Left lung (tissue), 14 donors: ENCODE measurements at places on chromosomes 4 and X. TPM values are rescaled to one million over a fixed set of nuclear protein-coding genes. Genes with fewer than 3 reads are reported as not detected.

Gene MSX1
- polyA plus RNA-seq: 1.2 TPM

DNA sequence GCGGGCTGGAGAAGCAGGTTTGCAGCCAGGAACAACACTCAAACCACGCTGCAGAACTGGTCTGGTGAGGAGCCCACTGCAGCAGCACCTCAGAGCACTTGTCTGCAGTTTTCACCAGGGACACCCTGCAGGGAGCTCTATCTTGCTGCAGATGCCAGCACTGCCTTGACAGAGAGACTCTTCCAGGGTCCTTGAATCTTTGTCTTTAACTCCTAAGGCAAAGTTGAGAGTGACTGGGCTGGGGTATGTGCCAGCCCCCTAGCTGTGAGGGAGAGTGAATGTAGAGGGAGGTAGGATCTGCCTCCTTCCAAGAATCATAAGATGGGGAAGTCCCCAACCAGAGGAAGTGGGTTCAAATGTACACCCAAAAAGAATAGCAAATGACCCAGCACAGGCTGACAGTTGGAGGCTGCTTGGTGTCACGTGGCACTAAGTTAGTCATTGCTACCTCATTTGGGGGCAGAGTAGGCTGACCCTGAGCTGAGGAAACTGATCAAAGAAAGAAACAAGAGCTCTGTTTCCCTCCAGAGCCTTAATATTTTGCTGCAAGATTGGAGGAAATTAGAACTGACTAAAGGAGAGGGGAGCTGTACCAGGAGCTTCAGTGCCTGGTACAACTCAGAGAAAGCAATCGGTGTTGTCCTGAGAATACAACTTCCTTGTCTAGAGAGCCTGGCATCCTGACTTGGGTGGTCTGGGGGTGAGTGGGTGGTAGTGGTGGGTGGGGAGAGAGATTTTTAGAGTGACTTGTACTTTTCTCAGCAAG, 28.2 kb upstream of the HUWE1 start:
- peak; percentile 35 for DNase-seq

DNA sequence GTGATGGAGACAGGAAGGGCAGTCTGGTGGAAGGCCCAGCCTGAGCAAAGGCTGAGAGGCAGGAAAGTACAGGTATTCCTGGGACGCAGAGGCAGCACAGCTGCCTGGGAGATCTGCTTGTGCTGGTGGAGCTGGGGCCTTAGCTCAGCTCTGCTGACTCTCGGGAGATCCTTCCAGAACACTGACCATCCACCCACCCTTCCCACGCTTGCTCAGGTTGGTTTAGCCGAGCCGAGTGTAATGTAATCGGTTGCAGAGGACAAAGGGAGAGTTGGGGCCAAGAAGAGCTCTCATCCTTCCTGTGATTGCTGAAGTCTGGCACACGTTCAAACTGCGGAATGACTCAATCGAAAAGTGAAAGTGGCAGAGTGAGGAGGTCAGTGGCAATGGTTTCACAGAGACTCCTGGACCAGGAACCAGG, 43.1 kb upstream of the GPR78 start:
- peak; percentile 16 for DNase-seq

Gene WNK3
- polyA plus RNA-seq: 5.5 TPM

- no peak for DNase-seq
These were observed 34.3 kb upstream of the PPP2R2C start for GRCh38 chr4:6506616-6507140.

DNA sequence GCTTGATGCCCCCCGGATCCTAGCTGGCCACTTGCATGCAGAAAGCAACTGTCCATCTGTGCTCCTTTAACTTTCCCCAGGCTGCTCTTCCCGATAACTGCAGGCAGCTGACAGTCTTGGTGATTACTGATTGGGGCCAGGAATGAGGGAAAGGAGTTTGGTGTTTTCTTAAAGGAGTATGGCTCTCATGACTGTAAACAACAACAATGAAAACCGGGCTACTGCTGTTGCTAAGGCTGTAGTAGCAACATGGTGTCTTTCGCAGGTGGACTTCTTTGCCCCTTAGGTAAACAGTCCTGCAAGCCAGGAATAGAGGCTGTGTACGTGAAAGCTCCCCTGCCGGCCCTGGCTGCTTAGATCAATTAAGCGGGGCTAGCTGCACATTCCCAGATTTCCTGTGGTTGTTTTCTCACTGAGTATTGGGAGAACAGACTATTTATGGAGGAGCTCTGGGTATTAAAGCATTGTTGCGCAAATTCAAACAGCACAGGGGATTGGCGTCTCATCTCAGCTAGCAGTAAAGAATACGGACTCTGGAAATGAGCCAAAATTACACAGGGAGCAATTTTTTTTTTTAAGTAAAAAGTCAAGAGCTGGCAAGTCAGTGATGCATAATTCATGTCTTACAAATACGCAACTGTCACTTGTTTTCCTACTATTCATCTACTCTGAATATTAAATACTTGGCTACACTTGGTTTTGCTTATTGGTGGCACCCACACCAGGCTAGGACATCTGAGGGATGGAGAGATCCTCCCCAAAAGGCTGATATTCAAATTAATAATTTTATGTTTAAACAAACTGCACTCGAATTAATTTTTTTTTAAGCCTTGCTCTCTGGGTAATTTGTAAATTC, 61.6 kb upstream of the NAP1L5 start:
- peak; percentile 72 for DNase-seq

Gene IDUA
- polyA plus RNA-seq: 10.1 TPM

DNA sequence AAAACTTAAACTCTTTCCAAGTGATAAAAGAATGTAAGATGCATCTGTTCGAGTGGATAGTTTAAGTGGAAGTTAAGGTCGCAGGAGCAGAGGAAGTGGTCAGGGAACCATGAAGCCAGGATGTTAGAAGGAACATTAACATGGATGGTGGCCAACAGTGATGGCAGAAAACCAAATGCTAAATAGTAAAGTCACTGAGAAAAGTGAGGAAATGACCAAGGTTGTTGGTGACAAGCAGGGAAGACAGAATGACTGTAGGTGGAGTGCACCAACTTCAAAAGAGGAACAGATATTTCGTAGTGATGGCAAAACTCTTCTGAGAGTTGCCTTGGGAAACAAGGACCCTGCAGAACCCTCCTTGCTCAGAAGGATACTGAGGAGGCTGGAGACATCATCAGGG, 226.2 kb downstream of the PALLD start:
- DNase-seq: no peak

Gene EVC
- 36.2 TPM for polyA plus RNA-seq

DNA sequence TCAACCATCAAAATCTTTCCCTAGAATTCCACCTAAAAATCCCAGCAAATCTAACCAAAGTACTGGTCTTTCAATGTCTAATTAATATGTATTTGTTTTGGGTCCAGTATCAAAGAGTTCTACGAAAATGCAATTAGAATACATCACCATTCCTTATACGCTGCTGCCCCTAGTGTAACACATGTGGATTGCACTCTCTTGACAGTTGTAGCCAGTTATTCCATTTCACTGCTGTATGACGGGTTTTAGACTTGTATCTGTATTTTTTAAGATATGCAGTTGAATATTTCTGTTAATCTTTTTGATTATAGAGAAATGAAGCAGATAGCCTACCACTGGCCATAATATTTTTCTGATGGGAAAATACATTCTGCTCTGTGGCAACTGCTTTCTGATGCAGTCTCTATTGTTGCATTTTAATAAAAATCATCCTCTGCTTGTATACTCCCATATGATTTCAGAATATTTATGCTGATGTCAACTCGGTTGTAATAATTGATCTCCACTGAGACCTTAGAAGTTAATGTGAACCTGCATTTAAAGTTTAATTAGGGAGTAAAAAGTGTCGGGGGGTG, 17.1 kb upstream of the PAGE2B start:
- DNase-seq: peak; percentile 38

- no peak for DNase-seq
These were observed 275.4 kb downstream of the SHOX start for GRCh38 chrX:905848-906566.

- DNase-seq: peak; percentile 21
These were observed 152.6 kb downstream of the GASK1B start for GRCh38 chr4:158020176-158020575.

Gene TMEM271
- not detected for polyA plus RNA-seq

GRCh38 chr4:140213116-140213515, 59.1 kb upstream of the MAML3 start:
- DNase-seq: no peak

Gene MTTP
- 1.2 TPM for polyA plus RNA-seq

DNA sequence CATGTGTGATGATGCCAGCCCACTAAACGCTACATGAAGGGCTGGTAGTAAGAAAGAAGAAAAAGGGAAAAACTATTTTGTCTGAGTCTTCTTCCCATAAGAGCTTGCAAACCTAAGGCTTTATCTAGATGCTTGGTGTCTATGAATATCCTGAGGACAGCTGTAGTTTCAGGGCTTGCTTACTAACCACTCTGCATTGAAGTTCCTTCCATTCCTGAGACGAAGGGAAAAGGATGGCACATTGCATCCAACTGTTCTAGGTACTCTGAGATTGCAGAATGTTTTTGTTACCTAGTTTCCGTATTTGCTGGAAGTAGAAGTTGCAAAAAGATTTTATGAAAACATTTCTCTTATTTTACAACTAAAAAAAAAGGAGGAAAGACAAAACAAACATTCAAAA, 544.6 kb downstream of the IL15 start:
- no peak for DNase-seq

DNA sequence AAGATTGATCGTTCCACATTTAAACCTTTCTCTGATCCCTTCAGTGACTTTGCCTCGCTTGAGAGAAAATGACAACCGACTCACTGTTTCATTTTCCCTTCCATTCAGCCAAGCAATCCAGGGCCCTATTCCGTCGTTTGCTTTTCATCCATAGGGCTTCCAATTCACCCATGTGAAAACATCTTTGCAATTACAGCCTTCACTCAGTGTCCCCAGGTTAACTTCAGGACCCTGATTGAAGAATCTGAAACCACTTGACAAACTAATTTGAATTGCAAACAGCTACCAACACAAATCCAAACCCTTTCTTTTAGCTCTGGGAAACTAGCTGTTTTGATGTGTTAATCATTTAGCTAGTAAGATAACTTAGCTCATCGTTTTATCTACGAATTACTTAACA, 120.2 kb upstream of the FAM9C start:
- no peak for DNase-seq

GRCh38 chr4:96149894-96150293, 310.0 kb downstream of the PDHA2 start:
- DNase-seq: no peak

GRCh38 chr4:11424000-11424399, 4.7 kb downstream of the HS3ST1 start:
- no peak for DNase-seq

DNA sequence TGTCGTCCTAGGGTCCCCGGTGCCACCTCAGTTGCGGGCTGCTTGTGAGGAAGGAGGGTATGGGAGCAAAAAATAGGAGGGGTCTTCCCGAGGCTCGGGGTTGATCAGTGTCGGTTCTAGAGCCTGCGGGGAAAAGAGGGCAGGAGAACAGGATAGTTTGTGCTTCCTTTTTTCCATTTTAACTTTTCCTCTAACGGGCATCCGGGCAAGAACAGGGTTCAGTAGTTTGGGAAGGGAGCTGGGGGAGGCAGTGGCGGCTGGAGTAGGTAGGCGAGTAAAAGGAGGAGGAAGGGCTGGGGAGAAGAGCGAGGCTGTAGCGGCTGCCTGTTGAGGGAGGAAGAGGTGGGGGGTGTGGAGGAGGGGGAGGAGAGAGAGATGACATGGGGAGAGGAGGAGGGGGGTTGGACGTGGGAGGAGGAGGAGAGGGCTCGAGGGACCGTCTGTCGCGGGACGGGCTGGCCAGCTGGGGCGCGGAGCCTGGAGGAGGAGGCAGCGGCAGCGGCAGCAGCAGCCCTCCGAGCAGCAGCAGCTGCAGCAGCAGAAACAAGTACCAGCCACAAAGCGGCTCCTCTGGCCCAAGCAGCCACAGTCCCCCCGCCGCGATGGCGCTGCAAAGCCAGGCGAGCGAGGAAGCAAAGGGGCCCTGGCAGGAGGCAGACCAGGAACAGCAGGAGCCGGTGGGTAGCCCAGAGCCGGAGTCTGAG, at the start of gene SLC16A2:
Gene SLC16A2, plus strand, starts transcription at position 458 of the 704 bp plus-strand sequence. Its CDS starts 145 bp downstream, at position 603.
- peak; percentile 80 for DNase-seq

Gene BBS12
- polyA plus RNA-seq: 5.4 TPM

GRCh38 chr4:23937173-23937572, 47.3 kb upstream of the PPARGC1A start:
- DNase-seq: no peak

Gene TREX2
- 0.67 TPM for polyA plus RNA-seq

- no peak for DNase-seq
These were observed 1948.4 kb upstream of the IGFBP7 start for GRCh38 chr4:59058543-59058942.

- DNase-seq: no peak
These were observed 1.1 kb downstream of the MSL3 start for GRCh38 chrX:11759172-11759460.

DNA sequence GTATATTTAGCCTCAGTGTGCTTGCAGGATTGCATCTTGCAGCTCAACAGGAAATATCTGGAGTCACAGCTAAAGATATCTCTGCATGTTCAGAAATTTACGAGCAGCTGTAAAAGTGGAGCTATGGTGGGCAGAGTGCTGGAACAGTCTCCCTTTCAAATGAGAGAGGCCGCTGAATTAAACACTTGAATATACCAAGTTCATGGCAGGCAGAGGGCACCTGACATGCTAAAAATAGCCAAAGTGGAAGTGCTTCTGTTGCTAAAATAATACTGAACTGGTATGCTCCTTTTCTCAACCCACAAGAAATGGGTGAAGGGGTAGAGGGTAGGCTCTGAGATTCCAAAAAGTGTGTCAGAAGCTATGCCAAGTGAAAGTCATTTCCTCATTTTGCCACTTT, 98.1 kb downstream of the MGST2 start:
- peak; percentile 40 for DNase-seq

GRCh38 chrX:15384304-15384703, at the start of gene VEGFD:
Gene VEGFD (minus strand): TSS chrX:15384413. CDS start chrX:15383946, 467 bp downstream.
- DNase-seq: no peak

Gene SPP1
- polyA plus RNA-seq: 55.2 TPM

GRCh38 chrX:8067754-8068462, 103.2 kb downstream of the VCX2 start:
- no peak for DNase-seq

Gene SCRG1
- polyA plus RNA-seq: 0.41 TPM

DNA sequence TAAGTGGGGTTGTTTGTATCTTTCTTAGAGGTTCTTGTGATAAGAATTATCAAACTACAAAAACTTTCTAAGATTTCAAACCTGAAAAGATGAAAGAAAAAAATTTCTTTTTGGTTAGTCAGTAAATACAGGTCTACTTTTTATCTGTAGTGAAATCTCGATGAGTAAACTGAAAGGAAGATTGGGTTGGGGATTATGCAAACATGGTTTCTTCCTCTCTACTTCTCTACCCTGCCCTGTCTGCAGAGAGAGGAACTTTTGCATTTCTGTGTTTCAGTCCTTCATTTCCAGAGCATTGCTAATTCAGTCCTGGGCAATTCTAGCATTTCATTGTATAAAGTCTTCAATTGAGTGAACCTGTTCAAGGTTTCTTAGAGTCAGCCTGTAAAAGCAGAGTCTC, 51.6 kb upstream of the IL2 start:
- no peak for DNase-seq

- DNase-seq: peak; percentile 73
These were observed at the start of gene MAMLD1 for GRCh38 chrX:150362599-150363481. Gene MAMLD1 (plus strand): TSS chrX:150363317. CDS start chrX:150445517, 82,200 bp downstream.

Gene IL2
- polyA plus RNA-seq: not detected

- DNase-seq: no peak
These were observed 171.2 kb upstream of the PGRMC2 start for GRCh38 chr4:128458816-128459215.
